CD8-positive, alpha-beta memory T cell (primary cell): ENCODE measurements at places on chromosomes 2 and 18.
A peak's percentile ranks its signal among the peaks of the same experiment; 100 is the strongest.

- DNase-seq, result no peak
These were observed 413.0 kb downstream of the CDH2 start for GRCh38 chr18:27763936-27764335.

- DNase-seq, result no peak
These were observed 8.4 kb downstream of the L3MBTL4 start for GRCh38 chr18:6406075-6406909.

- DNase-seq, result no peak
These were observed 344.4 kb downstream of the CLIP4 start for GRCh38 chr2:29459445-29460179.

GRCh38 chr2:37653805-37654378, 17.6 kb downstream of the CDC42EP3 start:
- DNase-seq, result peak; percentile 33

GRCh38 chr2:145752091-145752806, 1232.3 kb upstream of the ZEB2 start:
- no peak for DNase-seq

DNA sequence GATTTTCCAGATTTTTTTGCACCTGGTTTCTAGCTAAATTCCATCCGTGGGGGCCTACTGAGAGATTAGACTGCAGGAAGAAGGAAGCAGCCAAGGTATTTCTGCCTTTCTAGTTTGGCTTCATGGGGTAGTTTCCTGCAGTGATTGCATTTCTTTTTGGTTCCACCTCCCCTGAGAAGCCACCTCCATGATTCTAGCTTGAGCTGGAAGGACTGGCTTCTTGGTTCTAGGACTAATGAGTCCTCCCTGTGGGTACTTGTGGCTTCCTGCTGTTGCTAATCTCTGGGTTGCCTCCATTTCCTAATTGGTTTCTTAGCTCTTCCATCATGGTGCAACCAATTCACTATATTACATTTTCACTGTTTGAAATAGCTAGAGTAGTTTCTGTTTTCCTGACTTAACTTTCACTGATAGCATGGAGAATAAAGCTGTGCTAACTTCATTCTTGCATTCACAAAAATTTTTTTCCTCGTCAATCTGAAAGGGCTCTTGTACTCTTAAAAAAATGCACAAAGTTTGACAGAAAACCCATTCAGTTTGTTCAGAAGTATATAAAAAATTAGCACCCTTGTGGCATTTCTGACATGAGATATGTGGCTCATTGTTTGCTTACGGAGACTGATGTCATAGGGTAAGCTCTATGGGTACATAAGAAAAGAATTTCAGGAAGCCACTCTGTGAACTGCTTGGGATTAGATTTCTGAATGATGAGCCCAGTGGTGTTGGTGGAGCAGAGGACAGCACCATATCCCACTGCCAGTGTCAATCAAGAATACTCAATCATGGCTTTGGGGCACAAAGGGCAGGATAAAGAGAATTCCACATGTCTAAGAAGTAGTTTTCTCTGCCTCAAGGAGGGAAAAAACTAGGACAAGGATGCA, 242.8 kb upstream of the RBMS1 start:
- no peak for DNase-seq

GRCh38 chr2:237256887-237257286, 157.1 kb downstream of the COL6A3 start:
- no peak for DNase-seq

- DNase-seq, result no peak
These were observed 62.2 kb downstream of the PTRHD1 start for GRCh38 chr2:24731040-24731439.

DNA sequence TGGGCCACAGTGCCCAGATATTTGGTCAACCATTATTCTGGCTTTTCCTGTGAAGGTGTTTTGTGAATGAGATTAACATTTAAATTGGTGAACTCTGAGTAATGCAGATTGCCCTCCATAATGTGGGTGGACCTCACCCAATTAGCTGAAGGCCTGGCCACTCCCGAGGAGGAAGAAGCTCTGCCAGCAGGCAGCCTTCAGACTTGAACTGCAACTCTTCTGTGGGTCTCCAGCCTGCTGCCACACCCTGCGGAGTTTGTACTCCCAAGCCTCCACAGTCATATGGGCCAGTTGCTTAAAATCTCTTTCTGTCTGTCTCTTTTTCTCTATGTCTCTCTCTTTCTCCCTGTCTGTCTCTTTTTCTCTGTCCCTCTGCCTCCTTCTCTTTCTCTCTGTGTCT, 262.7 kb downstream of the MYCN start:
- DNase-seq, result no peak

GRCh38 chr2:236939271-236939670, 146.4 kb upstream of the COPS8 start:
- no peak for DNase-seq
